T-helper 22 cell (primary cell): ENCODE measurements at places on chromosomes 13 and 19.

DNA sequence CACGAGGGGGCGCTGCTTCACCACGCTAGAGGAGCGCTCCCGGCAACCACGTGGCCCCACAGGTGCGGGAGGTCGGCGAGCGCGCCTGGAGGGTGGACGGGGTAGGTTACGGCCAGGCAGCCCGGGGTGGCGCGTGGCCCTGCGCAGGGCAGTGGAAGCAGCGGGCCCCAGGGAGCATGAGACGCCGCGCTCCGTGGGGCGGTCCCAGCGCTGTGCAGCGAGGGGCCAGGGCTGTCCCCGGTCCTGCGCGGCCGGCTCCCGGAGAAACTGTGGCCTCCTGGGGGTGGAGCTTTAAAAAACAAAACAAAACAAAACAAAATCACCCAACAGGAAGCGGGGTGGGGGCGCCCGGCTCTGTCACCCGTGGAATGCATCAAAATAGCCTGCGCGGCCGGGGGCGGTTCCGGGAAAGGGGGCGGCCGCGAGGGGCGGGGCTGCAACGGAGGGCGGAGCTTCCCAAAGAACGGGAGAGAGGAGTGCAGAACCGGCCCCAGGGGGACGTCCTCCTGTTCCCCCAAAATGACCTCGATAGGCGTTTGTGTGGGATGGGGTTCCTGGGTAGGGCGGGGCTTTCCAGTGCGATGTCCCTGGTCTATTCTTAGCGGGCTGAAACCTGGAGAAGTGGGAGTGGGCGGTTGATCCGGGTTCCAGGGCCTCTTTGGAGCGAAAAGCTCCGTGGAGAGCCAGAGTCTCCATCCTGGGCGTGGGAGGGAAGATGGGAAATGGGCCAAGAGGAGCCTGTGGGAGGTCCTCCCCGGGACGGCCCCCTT is 27.3 kb downstream of the NUMBL start:
- peak; percentile 77 for DNase-seq

- no peak for DNase-seq
Measured at GRCh38 chr13:35164324-35164932, 222.4 kb downstream of the NBEA start.

DNA sequence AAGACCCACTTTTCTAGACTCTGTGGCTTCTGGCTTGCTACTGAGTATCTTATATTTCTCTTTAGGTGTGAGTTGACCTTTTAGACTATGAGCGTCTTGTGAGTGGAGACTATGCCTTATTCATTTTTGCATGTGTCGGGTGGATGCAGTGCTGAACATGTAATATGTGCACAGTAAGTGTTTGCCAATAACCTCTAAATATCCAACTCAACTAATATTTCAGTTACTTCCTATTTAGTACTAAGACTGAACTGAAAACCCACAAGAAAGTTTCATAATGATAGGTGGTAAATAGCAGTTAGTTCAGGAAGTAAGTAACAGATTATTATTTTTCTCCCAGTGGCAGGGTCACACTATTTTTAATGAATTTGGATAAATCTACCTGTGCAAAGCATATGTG is 269.3 kb downstream of the KCNRG start:
- DNase-seq: no peak

- DNase-seq: no peak
Measured at GRCh38 chr13:20264271-20265018, 32.3 kb upstream of the GJB6 start.

GRCh38 chr19:6023936-6024335 is 46.0 kb upstream of the RANBP3 start:
- no peak for DNase-seq

GRCh38 chr13:30486230-30487074 is 20.7 kb upstream of the HMGB1 start:
- no peak for DNase-seq

DNA sequence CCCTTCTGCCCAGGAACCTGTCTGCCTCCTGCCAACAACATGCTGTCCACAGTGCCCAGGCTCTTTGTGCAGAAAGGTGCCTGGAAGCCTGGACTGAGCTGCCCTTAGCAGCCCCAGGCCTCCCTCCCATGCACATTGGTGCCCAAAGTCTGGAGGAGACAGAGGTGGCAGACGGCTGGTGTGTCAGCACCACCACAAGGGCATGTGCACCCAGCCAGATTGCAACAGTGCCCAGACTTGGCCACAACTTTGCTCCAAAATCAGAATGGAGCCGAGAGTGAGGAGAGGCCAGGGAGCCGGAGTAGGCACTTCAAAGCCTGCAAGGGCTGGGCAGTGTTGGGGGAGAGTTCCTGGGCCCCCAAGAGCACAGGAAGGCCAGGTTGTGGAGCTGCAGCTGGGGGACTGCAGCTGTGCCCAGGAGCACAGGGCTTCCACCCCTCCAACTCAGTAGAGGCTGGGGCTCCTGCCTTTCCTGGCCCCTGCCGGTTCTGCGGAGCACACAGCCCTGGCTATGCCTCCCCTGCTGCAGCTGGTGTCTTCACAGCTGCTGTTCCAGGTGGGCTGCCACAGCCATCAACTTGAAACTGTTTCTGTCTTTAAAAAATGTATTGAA is 1255.8 kb downstream of the SLITRK5 start:
- DNase-seq: no peak

DNA sequence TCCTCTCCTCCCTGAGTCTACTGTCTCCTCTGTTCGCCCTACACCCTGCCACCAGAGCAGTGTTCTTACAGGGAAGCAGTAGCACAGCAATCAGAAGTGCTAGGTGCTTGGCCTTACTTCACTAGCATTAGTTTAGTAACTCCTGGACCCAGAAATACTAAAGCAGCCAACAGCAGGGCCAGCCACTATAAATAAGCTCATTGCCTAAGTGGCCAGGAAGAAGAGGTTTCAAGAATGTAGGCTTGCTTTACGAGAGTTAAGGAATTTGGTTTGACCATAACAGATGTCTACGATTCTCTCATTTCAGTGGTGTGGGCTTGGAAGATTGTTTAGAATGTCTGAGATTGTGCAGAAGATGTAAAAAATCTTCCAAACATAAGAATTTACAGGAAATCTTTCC is 103.3 kb downstream of the ZAR1L start:
- no peak for DNase-seq
